SIG-M5 (cell line): ENCODE measurements at places on chromosomes 13 and 19.

- DNase-seq: no peak
These were observed 654 bp upstream of the MEGF8 start for GRCh38 chr19:42324655-42325307.

DNA sequence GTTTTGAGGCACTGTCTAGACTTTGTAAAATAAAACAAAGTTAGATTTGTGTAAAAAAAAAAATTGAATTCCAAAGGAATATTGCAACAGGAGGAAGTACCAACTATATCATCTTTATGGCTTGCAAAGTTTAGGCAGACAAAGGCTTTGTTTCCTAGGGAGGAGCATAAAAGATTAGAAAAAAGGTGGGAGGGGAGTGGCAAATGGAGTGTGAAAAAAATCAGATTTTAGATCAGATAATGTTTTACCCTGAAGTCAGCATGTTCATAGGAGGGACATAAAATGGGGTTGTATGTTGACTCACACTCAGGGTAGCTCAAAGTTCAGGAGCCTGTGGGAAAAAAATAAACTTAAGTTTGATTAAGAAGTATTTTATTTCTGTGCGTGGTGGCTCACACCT is 3.7 kb downstream of the ZNF85 start:
- DNase-seq: no peak

- DNase-seq: no peak
These were observed 6.8 kb upstream of the SLC7A9 start for GRCh38 chr19:32876236-32876918.

DNA sequence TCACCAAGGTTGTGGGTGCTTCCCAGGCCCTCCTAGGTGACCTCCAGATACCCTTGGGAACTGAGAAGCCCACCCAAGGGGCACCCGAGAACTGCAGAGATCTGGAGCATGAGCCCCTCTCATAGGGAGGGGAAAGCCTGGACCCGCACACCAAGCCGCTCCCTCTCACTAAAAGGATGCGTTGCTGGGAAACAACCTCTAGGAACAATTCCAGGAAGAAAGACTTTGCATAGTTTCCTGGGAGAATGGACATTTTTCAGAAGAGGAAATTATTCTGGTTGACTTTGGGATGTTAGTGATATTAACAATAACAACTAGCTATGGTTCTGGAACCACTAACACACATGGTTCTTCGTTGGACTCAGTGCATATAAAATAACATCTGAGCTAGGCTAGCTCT is 64.6 kb downstream of the SLC7A1 start:
- DNase-seq: no peak

GRCh38 chr19:13964776-13965175 is 12.5 kb downstream of the DCAF15 start:
- no peak for DNase-seq

GRCh38 chr19:41443813-41444455 is 978 bp downstream of the ERICH4 start:
- no peak for DNase-seq

GRCh38 chr19:29487432-29487831 is 38.4 kb upstream of the VSTM2B start:
- no peak for DNase-seq

- no peak for DNase-seq
These were observed 277.9 kb upstream of the SPRY2 start for GRCh38 chr13:80618781-80619180.

GRCh38 chr19:633786-634639 is 676 bp upstream of the POLRMT start:
- DNase-seq: no peak
